ENCODE measurements at places on chromosomes 5 and 9. TPM values are rescaled to one million over a fixed set of nuclear protein-coding genes. Genes with fewer than 3 reads are reported as not detected.

Gene PDE4D
- total RNA-seq = 23.1 TPM

DNA sequence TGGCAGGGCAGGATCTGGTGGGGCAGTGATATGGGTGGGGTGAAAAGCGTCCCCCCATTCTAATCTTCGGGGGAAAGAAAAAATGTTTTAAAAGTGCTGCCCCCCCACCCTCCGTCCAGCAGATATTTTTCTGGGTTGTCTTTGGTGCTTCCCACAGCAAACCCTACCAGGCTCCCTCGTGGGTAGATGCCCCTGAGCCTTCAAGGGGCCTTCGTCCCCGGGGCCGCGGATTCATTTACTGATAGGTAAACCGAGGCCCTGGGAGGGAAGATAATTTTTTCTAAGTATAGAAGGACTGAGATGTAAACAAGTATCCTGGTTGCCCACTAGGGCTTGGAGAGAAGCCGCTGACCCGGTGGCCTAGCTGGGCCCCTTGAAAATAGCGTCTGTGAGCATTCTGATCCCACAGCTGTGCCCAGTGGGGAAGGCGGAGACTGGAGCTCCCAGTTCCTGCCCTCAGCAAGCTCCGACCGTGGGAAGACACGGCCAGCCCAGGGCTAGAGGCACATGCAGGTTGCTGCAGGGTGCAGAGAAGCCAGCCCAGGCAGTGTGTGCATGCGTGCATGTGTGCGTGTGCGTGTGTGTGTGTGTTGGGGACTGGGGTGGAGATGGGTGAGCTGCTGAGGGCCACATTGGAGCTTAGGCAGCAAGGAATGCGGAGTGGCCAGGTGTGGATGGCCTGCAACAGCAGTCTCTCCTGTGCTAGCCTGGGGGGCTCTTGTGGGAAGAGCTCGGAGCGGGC, 6.0 kb upstream of the RXRA start:
- DNase-seq = no peak

Gene RANBP3L
- 0.19 TPM for total RNA-seq

- no peak for DNase-seq
Measured at GRCh38 chr5:176849611-176850227, 39.4 kb downstream of the UNC5A start.

All from colonic mucosa (tissue), 4 donors.